AG09319 (cell line): ENCODE measurements at places on chromosomes 2 and 18.

GRCh38 chr2:16105669-16106281 lies 165.4 kb downstream of the MYCN start:
- no peak for DNase-seq

DNA sequence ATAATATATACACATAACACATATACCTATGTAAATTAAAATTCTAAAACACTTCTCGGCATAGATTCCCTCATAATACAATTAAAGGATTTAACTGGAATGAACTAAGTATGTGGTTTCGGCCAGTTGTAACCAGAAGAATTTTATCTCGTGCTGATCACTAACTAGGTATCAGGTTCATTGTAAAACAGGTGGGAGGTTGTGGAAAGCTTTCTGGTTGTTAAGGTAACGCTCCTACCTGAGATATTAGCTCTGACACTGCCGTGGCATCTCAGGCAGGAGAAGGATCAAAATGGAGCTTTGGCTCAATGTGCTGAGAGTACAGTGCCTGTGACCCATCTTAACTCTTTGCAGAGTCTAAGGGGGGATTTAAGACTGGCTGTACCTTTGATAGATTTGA lies 42.5 kb downstream of the SLC9A2 start:
- DNase-seq, result no peak

GRCh38 chr2:231565887-231566594 lies 26.6 kb upstream of the TEX44 start:
- no peak for DNase-seq

- DNase-seq, result no peak
Measured at GRCh38 chr18:60200558-60200957, 172.0 kb downstream of the MC4R start.
